ENCODE measurements at places on chromosomes 5 and 9. TPM values are rescaled to one million over a fixed set of nuclear protein-coding genes. Genes with fewer than 3 reads are reported as not detected.

The STC2 gene
- total RNA-seq: 0.65 TPM

The NEUROG1 gene
- total RNA-seq: not detected

The FCN2 gene
- total RNA-seq: 95.7 TPM

The DNM1 gene
- total RNA-seq: 3.7 TPM

The PCDHB12 gene
- 0.28 TPM for total RNA-seq

The CCDC183 gene
- 0.75 TPM for total RNA-seq

The PCDHGA6 gene
- 0.68 TPM for total RNA-seq

The UBE2D2 gene
- total RNA-seq: 34.4 TPM

The IL9 gene
- total RNA-seq: not detected

The GPR21 gene
- total RNA-seq: 0.55 TPM

The TXNDC8 gene
- not detected for total RNA-seq

The SPINK6 gene
- not detected for total RNA-seq

The FOXD4L3 gene
- total RNA-seq: not detected

The IL3 gene
- total RNA-seq: not detected

The PPP1R2B gene
- total RNA-seq: not detected

The CDC23 gene
- total RNA-seq: 12.1 TPM

The CAVIN4 gene
- 0.13 TPM for total RNA-seq

The SARDH gene
- 208 TPM for total RNA-seq

The COL5A1 gene
- total RNA-seq: 2.8 TPM

The OTP gene
- not detected for total RNA-seq

The ROR2 gene
- 0.15 TPM for total RNA-seq

The IL7R gene
- 2.4 TPM for total RNA-seq

The LCN9 gene
- total RNA-seq: not detected

The NAIF1 gene
- 6.3 TPM for total RNA-seq

The RNF180 gene
- 4.4 TPM for total RNA-seq

The PCDHB11 gene
- total RNA-seq: 0.20 TPM

The TRAF1 gene
- total RNA-seq: 3.0 TPM

The STOML2 gene
- total RNA-seq: 64.3 TPM

The CNTNAP3B gene
- total RNA-seq: 2.0 TPM

The FBXW11 gene
- total RNA-seq: 21.9 TPM

The ARL14EPL gene
- not detected for total RNA-seq

The UNC13B gene
- 21.4 TPM for total RNA-seq

The OR2V1 gene
- not detected for total RNA-seq

The CDX1 gene
- total RNA-seq: 0.15 TPM

The FER gene
- total RNA-seq: 3.7 TPM

The FXN gene
- 27.1 TPM for total RNA-seq

The UGT3A1 gene
- total RNA-seq: 20.3 TPM

The KIF20A gene
- 0.35 TPM for total RNA-seq

The JAKMIP2 gene
- 0.40 TPM for total RNA-seq

The BAAT gene
- total RNA-seq: 459 TPM

The KIF4B gene
- total RNA-seq: not detected

The AFAP1L1 gene
- total RNA-seq: 2.6 TPM

The SLC45A2 gene
- total RNA-seq: 0.48 TPM

The ADGRV1 gene
- total RNA-seq: 9.3 TPM

The HNRNPA0 gene
- 8.6 TPM for total RNA-seq

The MYOT gene
- not detected for total RNA-seq

The POU5F2 gene
- total RNA-seq: 0.38 TPM

The AK8 gene
- not detected for total RNA-seq

The DRD1 gene
- total RNA-seq: 0.13 TPM

The MORN5 gene
- total RNA-seq: not detected
